Iris pigment epithelial cell (primary cell): ENCODE measurements at places on chromosomes 6 and 20.

DNA sequence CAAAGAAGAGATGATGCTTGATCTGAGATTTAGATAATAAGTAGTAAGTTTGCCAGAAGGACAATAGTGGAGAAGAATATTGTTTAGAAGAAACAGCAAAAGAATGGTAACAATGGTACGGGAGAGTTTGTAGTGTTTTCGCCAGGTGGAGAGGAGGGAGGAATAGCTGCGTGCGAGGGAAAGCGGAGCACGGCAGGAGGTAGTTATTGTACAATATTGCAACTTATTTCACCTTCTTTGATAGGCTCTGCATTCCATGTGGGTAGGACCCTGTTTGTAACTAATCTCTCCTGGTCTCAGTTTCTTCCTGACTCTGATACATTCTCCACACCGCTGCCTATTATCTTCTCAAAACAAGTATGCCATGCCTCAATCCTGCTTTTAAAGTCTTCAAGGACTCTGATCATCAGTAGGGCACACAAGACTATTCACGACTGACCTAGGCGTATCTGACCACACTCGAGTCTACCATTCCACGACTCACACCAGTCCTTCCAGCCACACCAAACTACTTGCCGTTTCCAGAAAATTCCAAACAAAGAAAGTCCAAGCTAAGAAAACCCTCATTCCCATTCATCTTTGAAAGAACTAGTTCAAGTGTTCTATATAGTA, 1.1 kb downstream of the PPIL4 start:
- DNase-seq, result no peak

DNA sequence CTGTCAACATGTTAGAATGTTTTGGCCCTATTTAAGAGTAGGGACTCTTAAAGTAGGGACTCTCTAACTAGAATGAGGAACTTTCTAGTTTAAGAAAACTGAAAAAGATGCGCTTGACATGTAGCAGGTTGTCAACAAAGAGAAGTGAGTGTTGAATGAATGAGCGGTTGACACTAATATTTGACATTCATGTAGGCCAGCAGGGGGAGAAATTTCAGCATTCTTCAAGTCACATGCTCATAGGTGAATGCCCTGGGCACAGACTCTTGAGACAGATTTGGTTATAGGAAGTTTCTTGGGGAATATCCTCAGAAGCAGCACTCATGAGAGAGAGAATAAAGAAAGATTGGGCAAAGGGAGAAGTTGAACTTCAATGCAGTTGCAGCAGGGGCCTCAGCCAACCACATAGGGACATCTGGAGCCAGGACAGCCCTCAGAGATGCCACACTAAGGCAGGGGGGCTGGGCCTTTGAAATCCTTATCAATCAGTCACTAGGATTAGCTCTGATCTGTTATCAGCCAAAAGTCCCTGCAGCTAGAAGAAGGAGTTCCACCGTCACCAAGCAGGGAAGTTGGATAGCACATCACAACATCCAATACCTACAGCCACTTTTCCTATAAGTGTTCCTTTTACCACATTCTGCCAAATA, 145.1 kb upstream of the FKBP1C start:
- no peak for DNase-seq

DNA sequence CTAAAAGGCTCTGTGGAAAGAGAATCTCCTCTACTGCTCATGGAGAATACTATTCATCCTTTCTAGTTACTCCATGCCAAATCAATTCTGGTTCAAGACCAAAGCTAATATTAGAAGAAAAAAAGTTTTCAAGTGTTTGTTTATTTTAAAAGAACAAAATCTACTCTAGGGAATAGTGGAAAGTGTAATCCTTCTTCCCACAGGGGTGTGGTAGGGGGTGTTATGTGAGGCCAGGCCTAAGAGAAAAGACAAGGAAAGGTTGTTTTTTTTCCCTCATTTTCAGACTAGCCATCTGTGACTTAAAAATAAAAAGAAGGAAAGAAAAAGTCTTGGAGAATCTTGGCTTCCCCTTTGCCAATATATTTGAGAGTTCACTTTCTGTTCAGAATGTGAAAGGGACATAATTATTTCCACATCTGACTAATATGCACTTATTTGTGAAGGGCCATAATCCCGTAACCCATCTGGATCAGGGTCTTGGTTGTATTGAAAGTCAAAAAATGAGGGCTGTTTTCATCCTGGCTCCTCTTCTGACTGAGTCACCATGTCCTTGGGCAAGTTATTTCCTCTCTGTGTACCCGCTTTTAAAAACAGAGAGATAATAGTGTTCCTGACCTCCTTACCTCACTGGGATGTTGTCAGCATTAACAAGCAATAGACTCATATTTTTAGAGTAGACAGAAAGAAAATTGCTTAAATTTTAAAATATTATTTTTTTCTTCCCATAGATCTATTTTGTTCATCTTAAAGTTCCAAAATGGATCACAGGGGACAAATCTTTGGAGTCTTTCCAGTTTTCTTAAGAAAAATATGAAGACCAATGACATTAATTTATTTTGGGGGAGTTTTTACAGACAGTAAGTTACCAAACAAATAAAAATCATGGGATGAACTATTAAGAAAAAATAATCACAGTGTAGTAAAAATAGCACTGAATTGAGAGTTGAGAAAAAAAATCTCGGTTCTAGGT, 233.7 kb downstream of the IBTK start:
- DNase-seq, result peak; percentile 93

DNA sequence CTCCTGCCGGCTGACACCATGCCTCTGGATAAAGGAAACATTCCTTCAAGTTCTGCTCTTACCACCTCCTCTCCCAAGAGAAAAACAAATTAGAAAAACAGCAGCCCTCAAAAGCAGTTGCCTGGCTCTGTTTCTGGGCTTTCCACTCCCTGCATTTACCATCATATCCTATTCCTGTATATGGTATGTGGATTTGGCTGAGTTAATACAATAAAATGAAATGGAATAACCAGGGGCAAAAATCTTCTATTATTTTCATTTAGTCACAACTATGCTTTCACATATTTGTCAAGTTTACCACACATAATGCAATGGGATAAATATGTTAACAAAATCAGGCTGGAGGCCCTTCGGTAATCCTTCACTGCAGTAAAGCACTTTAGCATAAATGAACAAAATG, 34.3 kb downstream of the COL12A1 start:
- DNase-seq, result no peak

DNA sequence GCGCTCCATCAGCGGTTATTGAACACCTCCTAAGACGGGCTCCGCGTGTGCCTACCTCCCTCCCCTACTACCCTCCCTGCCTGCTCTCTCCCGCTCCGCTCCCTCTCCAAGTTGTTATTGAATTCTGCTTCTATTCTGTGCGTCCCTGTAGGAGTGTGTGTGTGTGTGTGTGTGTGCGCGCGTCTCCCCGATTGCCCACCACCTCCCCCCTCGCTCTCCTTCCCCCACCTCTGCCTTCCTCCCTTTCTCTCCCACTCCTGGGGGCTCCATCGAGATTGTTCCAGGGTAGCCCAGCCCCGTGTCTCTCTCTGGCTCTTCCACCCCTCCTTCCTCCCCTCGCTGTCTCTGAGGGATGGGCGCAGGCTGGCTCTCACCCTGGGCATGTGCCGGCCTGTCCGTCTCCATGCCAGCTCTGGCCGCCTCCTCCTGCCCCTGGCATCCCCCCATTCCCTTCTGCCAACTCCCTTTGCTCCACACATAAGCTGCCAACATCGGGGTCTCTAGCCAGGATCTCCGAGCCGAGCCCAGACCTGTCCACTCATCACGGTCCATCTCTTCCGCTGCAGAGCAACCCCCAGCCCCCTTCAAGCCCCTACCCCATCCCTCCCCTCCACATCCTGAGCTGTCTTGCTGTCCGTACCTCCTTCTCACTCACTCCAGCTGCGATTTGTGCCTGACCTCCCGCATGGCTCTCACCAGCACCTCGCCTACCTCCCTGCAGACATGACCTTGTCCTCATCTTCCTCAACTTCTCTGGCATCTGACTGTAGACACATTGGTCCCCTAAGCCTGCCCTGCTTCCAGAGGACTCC, 68.5 kb downstream of the SRC start:
- no peak for DNase-seq

DNA sequence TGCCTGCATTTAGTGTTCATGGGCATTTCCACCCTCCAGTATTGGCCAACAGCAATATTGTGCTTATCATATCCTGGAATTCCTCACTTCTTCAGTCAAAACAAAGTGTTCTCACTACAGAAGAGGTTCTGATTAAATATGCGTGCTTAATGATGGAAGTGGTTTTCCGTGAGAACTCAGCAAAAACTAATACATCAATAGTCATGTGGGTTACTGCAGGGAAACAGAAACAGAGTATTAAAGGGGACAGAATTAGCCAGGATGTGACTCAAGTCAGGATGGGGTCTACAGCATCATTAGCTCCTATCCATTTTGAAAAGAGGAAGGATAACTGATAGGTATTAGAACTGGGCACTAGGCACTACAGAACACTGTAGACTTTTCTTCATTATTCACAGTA, 384.6 kb downstream of the CDKAL1 start:
- DNase-seq, result no peak

DNA sequence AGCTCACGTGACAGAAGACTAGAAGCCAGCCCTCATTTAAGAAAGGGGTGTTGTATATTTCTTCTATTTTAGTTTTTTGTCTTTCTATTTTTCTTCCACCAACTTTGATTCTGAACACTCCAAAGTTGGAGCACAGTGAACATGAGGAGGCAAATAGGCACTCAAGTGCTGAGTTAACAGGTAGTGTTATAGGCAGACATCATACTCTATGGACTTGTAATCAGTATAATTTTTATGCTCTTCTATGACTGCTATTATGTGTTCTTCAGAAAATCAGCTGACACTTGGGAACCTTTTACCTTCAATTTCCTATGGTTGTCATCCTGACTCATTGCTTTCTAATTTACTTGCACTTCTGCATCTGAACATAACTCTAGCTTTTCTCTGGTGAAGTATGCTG, 396.3 kb upstream of the EYS start:
- no peak for DNase-seq

DNA sequence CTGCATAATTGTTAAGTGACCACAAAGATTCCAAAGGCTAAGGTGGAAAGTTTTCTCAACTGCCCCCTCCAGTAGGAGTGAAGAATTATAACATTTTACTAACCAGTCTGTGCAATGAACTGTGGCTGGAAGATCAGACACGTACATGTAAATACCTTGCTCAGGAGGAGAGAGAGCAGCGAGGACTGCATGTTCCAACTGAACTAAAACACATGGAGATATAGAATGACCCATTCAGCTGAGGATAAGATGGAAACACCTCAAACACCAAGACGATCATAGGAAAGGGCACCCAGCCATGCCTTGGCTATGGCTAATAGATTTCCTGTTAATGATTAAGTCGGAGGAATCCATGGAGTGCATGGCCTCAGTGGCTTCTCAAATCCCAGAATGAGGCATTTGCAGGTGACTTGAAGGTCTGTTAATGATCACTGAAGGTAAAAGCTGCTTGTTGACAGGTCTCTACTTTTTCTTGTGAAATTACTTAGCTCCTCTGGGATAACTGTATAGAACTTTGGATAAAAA, 875.6 kb downstream of the TFAP2A start:
- DNase-seq, result no peak

DNA sequence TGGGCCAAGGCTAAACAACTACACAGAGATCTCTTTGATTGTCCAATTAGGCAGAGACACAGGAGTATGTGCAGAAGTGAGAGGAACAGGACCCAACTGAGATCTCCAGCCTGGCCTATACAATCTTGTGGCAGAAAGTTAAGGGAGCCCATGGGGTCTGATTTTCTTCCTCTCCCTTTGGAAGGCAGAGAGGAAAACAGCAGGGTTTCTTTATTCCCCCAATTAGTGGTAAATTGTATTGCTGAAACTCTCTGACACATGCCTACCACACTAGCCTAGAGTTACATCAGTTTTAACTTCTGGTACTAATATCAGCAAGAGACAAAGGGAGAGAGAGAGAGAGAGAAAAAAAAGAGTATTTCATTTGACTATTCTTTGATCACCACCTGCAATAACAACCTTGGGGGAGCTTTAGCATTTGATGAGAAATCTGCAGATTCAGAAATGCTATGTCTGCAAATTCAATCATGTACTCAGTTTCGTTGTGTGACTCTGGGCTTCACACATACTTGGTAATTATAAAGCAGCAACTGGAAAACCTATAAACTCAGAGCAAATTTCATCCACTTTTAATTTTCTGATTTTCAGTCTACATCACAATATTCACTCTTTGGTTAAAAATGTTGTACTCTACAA, 260.3 kb upstream of the SPTLC3 start:
- DNase-seq, result no peak

GRCh38 chr6:9999796-10000195, 415.1 kb downstream of the TFAP2A start:
- DNase-seq, result no peak

- DNase-seq, result no peak
Observed at GRCh38 chr20:50276119-50277063, 85.8 kb downstream of the CEBPB start.

- DNase-seq, result no peak
Observed at GRCh38 chr6:108546079-108547049, 14.4 kb upstream of the FOXO3 start.

GRCh38 chr6:111758608-111759329, 114.5 kb downstream of the FYN start:
- DNase-seq, result no peak

GRCh38 chr20:43022568-43022967, 167.1 kb downstream of the PTPRT start:
- no peak for DNase-seq

DNA sequence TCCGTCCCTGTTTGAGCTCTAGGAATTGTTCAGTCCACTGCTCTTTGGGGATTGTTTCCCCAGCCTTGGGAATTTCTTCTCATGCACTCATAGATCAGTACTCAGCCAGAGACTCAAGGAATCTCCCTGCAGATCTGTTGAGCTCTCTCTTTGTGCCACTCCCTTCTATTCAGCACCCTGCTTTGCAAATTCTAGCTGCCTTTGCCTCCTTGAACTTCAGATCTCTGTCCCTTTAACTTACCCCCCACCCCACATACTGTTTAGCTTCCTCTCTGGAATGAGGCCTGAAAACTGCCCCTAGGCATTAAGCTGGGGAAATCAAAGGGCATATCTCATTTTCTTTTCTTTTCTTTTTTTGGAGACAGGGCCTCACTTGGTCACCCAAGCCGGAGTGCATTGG, 30.5 kb downstream of the QRSL1 start:
- no peak for DNase-seq

- peak; percentile 54 for DNase-seq
Observed at GRCh38 chr6:142207265-142207877, 60.3 kb downstream of the VTA1 start.

- DNase-seq, result peak; percentile 62
Observed at GRCh38 chr6:52399511-52400312, 20.4 kb upstream of the EFHC1 start.

- peak; percentile 43 for DNase-seq
Observed at GRCh38 chr6:72922401-72922800, 300.5 kb downstream of the KCNQ5 start.

- peak; percentile 97 for DNase-seq
Observed at GRCh38 chr6:3825851-3826581, 23.2 kb upstream of the FAM50B start.

GRCh38 chr6:12529364-12530019, 187.1 kb upstream of the PHACTR1 start:
- no peak for DNase-seq

- DNase-seq, result peak; percentile 49
Observed at GRCh38 chr20:41118632-41119031, 18.7 kb upstream of the PLCG1 start.
